Kidney epithelial cell (primary cell): ENCODE measurements at places on chromosomes 1 and 21.

- DNase-seq, result no peak
These were observed 412.4 kb downstream of the DISC1 start for GRCh38 chr1:232038706-232039677.

- no peak for DNase-seq
These were observed 9.9 kb upstream of the IL22RA1 start for GRCh38 chr1:24152631-24153494.

- no peak for DNase-seq
These were observed 62.6 kb downstream of the ZBTB18 start for GRCh38 chr1:244113532-244114320.

GRCh38 chr1:6922096-6922931 is 137.1 kb downstream of the CAMTA1 start:
- no peak for DNase-seq

GRCh38 chr1:18515120-18515667 is 34.5 kb downstream of the KLHDC7A start:
- DNase-seq, result no peak

- DNase-seq, result no peak
These were observed 75.5 kb upstream of the IPO9 start for GRCh38 chr1:201753492-201753891.

GRCh38 chr21:34270411-34270810 is 93.4 kb upstream of the KCNE2 start:
- no peak for DNase-seq

DNA sequence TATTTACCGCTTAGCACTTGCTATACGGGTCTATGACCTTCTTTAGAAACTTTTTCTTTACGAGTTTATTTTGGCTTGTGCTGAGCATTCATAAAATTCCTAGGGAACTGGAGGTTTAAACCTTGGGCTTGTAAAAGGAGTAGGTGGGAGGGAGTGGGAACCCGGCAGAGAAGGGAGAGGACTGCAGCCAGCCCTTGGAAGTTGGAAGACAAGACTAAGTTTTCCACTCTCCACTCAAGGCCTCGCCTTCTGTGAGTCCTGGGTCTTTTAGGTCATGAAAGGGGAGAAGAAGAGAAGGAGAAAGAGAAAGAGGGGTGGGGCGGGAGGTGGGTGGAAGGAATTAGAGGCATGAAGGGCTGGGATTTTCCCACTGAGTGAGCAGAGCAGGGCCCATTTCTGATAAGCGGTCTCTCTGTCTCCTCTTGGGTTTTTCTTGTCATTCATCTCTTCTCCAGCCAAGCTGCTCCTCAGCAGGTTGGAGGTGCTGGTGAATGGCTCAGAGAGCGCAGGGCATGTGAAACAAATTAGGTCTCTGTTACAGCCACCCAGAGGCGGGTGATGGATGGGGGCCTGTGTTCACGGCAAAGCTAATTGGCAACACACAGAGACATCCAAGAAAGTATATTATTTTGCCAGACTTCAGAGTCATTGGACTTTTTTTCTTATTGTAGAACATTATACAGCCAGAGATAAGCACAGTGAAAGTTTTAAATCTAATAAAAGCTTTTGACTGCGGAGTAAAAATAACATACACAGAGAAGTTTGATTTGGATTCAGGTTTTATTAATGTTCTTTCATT is 247.3 kb downstream of the FOXD2 start:
- no peak for DNase-seq

DNA sequence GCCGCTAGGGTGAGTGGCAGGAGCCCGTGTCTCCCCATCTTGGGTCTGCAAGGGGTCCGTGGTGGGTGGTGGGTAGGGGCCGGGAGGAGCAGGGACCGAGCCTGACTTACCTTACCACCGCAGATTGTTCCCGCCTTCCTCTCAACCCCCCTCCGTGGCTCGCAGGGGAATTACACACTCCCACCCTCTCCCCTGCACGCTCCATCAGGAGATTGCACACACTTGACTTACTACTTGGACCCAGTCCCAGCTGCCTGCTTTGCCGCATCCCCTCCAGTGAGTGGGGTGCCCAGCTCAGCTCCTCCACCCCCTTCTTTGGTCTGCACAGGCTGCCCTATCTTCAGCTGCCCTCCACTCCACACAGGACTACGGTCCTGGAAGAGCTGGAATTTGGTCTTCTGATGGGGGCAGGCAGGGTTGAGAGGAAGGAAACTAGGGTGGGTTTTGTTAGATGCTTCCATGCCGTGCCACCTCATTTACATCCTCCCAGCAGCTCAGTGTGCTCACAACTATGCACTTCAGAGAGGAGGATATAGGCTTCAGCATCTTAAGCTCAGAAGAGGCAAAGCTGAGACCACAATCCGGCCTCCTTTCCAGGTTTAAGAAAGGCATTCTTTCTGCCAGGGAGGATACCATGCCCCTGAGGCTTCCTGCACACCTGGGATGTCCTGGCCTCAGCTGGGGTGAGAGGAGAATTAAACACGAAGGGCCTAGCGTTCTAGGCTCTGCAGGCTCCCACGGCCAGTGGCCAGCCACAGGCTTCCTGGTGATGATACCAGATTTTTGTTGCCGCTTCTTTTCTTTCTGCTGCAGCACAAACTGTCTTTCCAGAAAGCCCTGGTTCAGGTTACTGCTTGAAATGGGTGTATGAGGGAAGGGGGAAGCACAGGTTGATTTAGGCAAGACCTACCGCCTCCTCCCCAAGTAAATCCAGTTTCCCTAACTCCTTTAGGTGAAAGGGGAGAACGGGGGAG is 2.3 kb downstream of the KCNC4 start:
- no peak for DNase-seq

- DNase-seq, result no peak
These were observed 29.4 kb downstream of the GJA4 start for GRCh38 chr1:34822202-34822601.

DNA sequence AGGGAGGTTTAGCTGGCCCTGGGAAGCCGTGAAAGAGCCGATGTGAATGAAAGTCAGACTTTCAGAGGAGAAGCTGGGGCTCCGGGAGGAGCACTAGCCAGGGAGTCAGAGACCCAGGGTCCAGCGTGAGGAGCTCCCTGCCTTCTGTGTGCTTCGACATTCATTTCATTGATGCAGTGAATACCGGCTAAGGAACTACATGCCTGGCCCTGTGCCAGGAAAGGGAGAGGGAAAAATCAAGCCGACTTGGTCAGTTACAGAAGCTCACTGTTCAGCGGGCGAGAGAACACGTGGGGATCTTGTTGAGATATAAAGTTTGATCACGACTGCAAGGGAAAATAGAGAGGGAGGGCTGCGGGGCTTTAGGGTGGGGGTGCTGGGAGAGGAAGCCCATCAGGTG is 76.7 kb upstream of the RUNX3 start:
- no peak for DNase-seq

GRCh38 chr1:9573723-9574122 is 15.0 kb upstream of the TMEM201 start:
- DNase-seq, result no peak
